Right atrium auricular region (tissue), 2 donors: ENCODE measurements at places on chromosomes 4 and X. TPM values are rescaled to one million over a fixed set of nuclear protein-coding genes. Genes with fewer than 3 reads are reported as not detected.

- DNase-seq, result no peak
These were observed 23.4 kb upstream of the MAMLD1 start for GRCh38 chrX:150339736-150340135.

- no peak for DNase-seq
These were observed 23.5 kb downstream of the OTC start for GRCh38 chrX:38375891-38376290.

- no peak for DNase-seq
These were observed 3.4 kb downstream of the SPATA4 start for GRCh38 chr4:176191974-176192373.

- DNase-seq, result no peak
These were observed 14.5 kb downstream of the CMC4 start for GRCh38 chrX:155056471-155056870.

DNA sequence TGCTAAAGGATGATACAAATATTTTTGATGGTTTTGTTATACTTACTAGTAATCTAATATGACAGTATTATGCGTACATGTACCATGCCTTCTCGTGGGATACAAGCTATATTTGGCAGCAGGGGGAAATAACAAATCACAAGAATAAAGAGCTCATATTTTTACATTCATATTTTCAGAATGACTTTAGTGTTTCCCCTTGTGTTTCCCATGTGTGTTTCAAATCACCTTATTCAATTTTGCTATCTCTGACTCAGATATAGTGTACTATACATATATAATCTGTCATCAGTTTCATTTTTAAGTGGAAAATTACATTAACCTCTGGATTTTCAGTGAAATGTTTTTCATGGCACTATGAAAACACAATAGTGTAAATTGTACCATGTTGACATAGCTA is 146.8 kb downstream of the RPA4 start:
- DNase-seq, result no peak

N4BP2 gene
- total RNA-seq, result 6.4 TPM

HSD17B11 gene
- total RNA-seq, result 32.4 TPM

IL3RA gene
- 3.2 TPM for total RNA-seq

USP17L5 gene
- total RNA-seq, result not detected

HPSE gene
- 3.4 TPM for total RNA-seq

FAM47E gene
- total RNA-seq, result 1.0 TPM

CSAG2 gene
- total RNA-seq, result not detected

PRSS12 gene
- not detected for total RNA-seq
